Stimulated activated naive CD8-positive, alpha-beta T cell treated with anti-CD3 and anti-CD28 coated beads, Interleukin-15, Interleukin-2, amounts not matched to agents 100 U/mL and 50 U/mL, for 24 hours (primary cell): ENCODE measurements at places on chromosomes 5 and 9.

DNA sequence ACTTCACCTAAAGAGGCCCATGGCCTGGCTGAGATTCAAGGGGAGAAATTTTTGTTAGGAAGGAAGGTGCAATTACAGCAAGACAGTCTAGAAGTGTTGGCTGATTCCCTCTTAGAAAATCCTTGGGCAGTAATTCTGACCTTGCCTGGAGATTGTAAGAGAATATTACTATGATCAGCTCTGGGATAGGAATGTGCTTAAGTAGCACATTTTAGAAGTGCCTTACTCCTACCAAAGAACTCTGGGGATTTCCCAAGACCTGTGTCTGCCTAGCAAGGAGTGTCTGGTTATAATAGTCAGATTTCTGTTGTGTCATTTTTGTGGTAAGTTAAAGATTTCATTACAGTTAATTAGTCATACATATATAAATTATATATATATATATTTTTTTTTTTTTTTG is 52.3 kb downstream of the NLN start:
- DNase-seq: no peak

GRCh38 chr9:69997524-69997923 is 46.1 kb upstream of the MAMDC2 start:
- no peak for DNase-seq

- no peak for DNase-seq
These were observed 80.3 kb upstream of the FAM169A start for GRCh38 chr5:74946471-74946870.

DNA sequence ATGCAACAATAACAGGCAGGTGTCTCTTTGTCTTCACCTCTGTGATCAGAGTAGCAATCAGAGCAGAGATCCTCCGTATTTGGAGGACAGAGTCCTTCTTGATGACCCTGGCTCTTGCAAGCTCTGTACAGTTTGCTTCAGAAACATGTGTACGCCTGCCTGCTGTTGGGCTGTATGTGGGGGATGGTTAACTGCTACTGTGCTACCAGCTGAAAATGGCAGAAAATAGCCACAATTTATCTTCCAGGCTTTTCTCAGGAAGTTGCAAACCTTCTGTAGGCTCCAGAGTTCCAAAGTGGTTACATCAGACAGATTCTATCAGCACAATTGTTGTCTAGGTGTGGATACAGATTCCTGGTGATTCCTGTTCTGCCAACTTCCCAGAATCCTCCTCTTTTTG is 35.5 kb downstream of the DDX46 start:
- DNase-seq: no peak

- DNase-seq: no peak
These were observed 101.7 kb upstream of the MYO10 start for GRCh38 chr5:17037751-17038150.

DNA sequence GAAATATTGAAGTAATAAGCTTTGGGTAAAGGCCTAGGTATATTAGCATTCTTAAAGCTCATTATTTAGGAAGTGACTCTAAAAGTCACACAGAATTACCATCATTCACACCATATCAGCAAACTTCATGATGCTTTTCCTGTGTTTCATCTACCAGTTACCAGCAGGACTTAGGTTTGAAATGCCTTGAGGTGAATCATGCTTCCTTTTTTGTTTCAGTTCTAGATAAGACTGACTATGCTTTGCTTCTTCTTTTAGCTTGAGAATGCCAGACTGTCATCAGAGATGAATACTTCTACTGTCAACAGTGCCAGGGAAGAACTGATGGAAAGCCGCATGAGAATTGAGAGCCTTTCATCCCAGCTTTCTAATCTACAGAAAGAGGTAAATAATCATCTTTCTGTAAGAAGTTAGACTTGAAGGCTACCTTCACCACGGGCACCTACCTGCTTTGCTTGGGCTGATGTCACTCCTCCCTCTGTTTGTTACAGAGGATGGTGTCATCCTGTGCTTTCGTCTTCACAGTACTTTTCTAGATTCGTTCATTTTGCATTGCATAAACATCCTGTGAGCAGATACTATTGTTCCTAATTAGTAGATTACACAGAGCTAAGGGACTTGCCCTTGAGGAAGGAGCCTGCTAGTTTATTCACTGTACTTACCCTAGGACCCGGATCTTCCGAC is 34.7 kb downstream of the LMNB1 start:
- no peak for DNase-seq

DNA sequence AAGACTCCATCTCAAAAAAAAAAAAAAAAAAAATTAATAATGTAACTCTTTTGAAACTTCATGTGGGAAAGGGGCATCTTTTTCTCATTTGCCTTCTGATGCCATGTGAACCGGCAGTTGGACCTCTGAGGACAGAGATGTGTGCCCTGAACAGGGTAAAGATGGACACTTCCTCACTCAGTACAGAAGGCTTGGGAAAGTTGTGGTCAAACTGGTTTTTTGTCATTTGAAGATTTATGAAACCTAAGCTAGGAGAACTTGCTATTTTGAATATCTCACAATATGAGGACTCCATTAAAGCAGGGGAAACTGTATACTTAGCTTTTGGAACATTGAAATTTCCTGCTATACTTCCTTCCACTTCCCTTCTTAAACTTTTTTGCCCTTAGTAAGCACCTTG is 147.5 kb upstream of the ALDH1B1 start:
- no peak for DNase-seq

DNA sequence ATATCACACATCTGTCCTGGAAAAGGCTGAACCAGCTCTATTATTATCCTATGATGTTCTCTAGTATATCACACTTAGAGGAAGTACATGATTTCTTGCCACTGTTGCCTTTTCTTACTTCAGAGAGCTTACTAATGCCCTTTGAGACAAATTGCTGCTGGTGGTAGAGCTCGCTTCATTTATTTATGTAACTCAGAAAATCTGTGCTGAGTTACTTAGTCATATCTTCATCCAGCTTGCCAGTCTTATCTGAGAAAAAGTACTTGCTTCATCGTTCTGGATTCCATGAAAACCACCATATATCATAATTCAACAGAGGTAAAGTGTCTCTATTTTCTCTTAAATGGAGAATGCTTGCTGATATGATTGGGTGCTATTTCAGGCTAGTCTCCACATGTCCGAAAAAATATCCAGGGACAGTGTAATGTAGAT is 26.6 kb downstream of the PTPDC1 start:
- no peak for DNase-seq

- no peak for DNase-seq
These were observed 1.7 kb downstream of the MSX2 start for GRCh38 chr5:174725991-174726601.

DNA sequence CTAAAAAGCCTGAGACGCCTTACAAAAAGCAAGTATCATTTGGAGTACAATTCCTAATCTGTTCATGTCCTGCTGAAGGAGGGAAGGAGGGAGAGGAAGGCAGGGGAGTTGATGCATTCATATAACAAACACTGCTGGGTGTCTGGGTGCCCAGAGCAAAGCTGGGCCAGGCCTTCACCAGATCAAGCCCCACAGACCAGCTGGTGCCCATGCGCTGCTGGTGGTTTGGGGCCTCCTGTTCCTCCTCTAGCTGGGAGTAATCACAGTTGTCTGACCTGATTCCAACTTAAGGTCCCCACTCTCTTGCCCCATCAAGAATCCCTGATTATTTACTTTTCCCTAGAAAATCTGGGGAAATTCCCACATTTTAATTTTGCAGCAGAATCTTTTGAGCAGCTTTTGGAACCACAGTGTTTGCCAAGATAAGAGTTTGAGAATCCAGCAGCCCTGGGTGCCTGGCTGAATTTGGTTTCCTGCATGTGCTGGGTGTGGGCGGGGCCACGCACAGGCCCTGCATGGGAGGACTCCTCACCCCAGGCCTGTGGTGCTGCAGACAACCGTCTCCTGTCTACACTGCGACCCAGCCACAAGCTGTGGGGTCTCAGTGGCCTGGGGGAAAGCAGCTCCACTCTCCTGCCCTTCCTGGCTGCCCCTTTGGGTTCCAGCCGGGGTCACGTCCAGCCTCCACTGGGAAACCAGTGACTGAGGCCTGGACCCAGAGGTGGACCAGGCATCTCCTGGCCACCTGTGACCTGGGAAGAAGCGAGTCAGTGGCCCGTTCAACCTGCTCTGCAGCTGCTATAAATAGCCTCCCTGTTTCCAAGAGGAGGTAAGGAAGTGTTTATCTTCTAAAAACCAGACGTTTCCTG is 47.5 kb downstream of the NEURL1B start:
- peak; percentile 31 for DNase-seq

- no peak for DNase-seq
These were observed 660.3 kb downstream of the TLR4 start for GRCh38 chr9:118364266-118365106.

DNA sequence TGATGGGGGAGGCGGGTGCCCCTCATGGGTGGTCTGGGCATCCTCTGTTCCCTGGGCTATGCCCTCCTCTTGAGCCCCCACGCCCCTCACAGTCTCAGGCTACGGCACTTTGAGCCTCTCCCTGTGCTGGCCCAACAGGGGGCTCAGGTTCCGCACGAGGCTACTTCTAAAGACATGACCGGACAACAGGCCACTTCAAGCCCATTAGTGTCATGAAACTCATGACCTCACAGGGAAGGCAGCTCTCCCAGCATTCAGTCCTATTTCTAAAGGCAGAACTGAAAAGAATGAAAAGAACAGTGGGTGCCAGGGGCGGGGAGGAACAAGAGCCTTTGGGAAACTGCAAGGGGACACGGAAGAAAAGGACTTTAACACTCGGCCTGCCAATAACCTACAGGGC is 45.0 kb downstream of the COL23A1 start:
- no peak for DNase-seq

DNA sequence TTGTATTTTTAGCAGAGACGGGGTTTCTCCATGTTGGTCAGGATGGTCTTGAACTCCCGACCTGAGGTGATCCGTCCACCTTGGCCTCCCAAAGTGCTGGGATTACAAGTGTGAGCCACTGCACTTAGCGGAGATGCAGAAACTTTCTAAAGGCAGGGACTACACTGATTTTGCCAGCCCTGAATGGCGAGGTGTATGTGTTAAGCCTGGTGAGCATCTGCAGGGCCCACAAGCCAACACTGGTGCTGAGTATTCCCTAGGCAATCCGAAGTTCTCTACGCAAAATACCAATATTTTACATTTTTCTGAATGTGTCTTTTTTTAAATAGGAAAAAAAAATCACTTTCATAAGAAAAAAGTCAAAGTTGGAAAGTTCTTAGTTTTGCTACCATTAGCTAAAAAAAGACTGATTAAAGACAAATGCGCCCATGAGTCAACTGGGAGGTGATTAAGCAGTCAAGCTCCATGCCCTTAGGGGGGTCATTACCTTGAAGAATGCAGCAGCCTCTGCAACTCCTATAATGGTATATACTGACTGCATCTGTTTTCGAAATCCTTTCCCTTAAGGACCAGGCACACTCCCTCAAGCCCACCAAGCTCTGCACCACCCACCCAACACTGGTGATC is 502.8 kb downstream of the BNC2 start:
- DNase-seq: no peak

DNA sequence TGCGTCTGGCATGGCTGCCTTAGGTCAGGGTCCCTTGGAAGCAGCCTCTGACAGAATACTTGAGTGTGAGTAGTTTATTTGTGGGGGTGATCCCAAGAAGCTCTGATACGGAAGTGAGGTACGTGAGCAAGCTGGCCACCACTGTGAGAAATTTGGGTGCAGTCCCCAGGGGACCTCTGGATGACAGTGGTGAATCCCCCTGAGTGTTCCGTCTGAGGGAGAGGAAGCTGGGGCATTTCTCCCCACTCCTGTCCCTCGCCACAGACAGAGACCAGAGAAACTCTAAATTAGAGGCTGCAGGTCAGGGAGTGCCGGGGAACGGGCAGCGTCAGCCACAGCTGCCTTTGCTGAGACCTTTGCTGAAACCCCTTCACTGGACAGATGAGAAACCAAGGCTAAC is 155.9 kb upstream of the COL5A1 start:
- DNase-seq: no peak

DNA sequence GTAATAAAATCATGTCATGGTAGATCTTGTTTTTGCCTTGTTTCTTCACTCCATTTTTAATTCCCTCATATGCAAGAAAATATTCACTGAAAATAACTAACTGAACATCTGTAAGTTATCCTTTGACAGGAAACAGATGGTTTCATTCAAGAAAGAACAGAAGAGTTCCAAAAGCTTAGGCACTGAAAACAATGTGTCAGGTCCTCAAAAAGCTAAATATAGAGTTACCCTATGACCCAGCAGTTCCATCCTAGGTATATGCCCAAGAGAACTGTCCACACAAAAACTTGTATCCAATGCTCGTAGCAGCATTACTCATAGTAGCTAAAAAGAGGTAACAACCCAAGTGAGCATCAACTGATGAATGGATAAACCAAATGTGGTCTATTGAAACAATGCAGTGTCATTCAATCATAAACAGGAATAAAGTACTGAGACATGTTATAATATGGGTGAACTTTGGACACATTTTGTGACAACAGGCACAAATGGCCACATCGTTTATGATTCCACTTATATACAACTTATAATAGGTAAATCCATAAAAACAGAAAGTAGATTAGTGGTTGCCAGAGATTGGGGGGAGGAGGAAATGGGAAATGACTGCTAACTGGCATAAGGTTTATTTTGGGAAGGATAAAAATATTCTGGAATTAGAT is 231.0 kb downstream of the FRMD3 start:
- no peak for DNase-seq

DNA sequence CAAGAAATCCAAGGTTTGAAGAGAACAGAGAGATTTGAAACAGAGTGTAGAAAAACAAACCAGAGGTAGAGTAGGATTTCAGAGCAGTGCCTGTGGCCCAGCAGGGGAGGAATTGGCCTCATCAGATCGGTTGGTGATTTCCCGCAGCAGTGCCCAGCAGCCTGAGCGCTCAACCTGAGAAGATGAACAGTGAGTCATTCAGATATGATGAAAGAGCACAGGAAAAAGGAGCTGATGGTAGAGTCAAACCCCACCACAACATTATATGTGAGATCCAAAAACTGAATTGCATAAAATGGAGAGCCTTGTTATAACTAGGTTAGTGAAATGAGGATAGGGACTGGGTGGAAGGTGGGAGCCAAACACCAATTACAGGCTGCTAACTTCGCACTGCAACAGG is 248.9 kb downstream of the PIK3R1 start:
- peak; percentile 66 for DNase-seq

GRCh38 chr5:118486647-118487225 is 501.6 kb downstream of the DTWD2 start:
- DNase-seq: no peak

- no peak for DNase-seq
These were observed 42.9 kb downstream of the ZNF474 start for GRCh38 chr5:122172207-122172606.
